ENCODE measurements at places on chromosomes 2 and 18. TPM values are rescaled to one million over a fixed set of nuclear protein-coding genes. Genes with fewer than 3 reads are reported as not detected.

The UGGT1 gene
- 92.8 TPM for total RNA-seq

The LRPPRC gene
- total RNA-seq, result 64.8 TPM

The COLEC12 gene
- total RNA-seq, result 10.1 TPM

The ALK gene
- not detected for total RNA-seq

The ZNF142 gene
- total RNA-seq, result 4.8 TPM

The KIF1A gene
- not detected for total RNA-seq

The EGR4 gene
- not detected for total RNA-seq

The TRIM43 gene
- not detected for total RNA-seq

The TRABD2A gene
- total RNA-seq, result 2.5 TPM

The CHRNG gene
- total RNA-seq, result not detected

The SLC20A1 gene
- 84.6 TPM for total RNA-seq

The ACADL gene
- not detected for total RNA-seq

The EFR3B gene
- 1.7 TPM for total RNA-seq

The EVX2 gene
- not detected for total RNA-seq

The AAMP gene
- total RNA-seq, result 139 TPM

The TUBA4B gene
- total RNA-seq, result not detected

The SERPINB2 gene
- 0.38 TPM for total RNA-seq

The APCDD1 gene
- total RNA-seq, result 0.19 TPM

The CYP26B1 gene
- total RNA-seq, result 0.19 TPM

The KLHL30 gene
- 1.7 TPM for total RNA-seq

The POTEI gene
- total RNA-seq, result under 0.01 TPM

The GALNT13 gene
- total RNA-seq, result 0.28 TPM

The FSHR gene
- total RNA-seq, result not detected

The SGPP2 gene
- under 0.01 TPM for total RNA-seq

The MTLN gene
- 57.5 TPM for total RNA-seq

The SGO2 gene
- 28.6 TPM for total RNA-seq

The LAMA3 gene
- total RNA-seq, result 4.8 TPM

The REEP1 gene
- total RNA-seq, result under 0.01 TPM

The GDF7 gene
- 0.28 TPM for total RNA-seq

The ATP6V1B1 gene
- 0.38 TPM for total RNA-seq

The SYT4 gene
- total RNA-seq, result not detected

The MAL gene
- total RNA-seq, result 0.96 TPM

The GCG gene
- total RNA-seq, result not detected

The TEX51 gene
- not detected for total RNA-seq

The KCNE4 gene
- 151 TPM for total RNA-seq

The RND3 gene
- total RNA-seq, result 750 TPM

The REG1B gene
- not detected for total RNA-seq

The UGT1A8 gene
- not detected for total RNA-seq

The RGPD3 gene
- total RNA-seq, result 0.85 TPM

The KCNG2 gene
- total RNA-seq, result 0.19 TPM

The SIX2 gene
- 2.7 TPM for total RNA-seq

The HOXD1 gene
- total RNA-seq, result under 0.01 TPM

The IL1B gene
- total RNA-seq, result 229 TPM

The FHL2 gene
- 247 TPM for total RNA-seq

The REG3A gene
- not detected for total RNA-seq

The SETBP1 gene
- 1.3 TPM for total RNA-seq

The ABCB11 gene
- total RNA-seq, result not detected

The GALR1 gene
- total RNA-seq, result not detected

The TRIM54 gene
- total RNA-seq, result under 0.01 TPM

The PIKFYVE gene
- total RNA-seq, result 30.7 TPM

The C18orf54 gene
- 3.1 TPM for total RNA-seq

Data from regular cardiac myocyte (primary cell).